ENCODE measurements at places on chromosomes 6 and 20.

GRCh38 chr6:43436577-43437282 lies 9.4 kb downstream of the ABCC10 start:
- peak; percentile 86 for DNase-seq

DNA sequence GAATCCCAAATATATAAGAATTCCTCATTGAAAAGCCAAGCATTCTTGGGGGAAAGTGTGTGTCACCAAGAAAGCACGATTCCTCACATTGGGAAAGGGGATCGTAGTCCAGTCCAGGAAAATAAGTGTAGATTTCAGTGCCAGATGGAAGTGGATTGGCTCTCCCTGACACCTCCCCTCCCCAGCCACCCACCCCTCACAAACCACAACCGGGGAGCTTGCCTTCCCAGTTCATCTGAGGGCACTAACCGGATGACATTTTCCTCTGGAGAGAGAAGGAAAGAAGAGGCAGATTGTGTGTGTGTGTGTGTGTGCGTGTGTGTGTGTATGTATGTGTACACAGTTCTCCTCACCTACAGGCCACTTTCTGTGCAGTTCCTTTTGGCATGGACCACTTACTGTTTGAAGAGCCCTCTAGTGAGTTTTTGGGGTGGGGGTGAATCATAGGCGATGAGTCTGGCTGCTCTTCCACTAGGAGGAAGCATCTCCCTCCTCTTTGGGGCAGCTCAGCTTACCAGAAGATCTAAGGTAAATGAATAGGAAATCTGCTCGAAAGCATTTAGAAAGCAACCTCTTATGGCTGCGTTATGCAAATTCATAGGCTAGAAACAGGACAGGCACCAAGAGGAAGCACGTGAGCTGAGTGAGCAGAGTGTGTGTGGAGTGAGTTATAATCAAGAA lies 20.8 kb downstream of the DAAM2 start:
- peak; percentile 86 for DNase-seq

GRCh38 chr6:1614448-1615150 lies 4.9 kb downstream of the FOXC1 start:
- DNase-seq, result no peak

DNA sequence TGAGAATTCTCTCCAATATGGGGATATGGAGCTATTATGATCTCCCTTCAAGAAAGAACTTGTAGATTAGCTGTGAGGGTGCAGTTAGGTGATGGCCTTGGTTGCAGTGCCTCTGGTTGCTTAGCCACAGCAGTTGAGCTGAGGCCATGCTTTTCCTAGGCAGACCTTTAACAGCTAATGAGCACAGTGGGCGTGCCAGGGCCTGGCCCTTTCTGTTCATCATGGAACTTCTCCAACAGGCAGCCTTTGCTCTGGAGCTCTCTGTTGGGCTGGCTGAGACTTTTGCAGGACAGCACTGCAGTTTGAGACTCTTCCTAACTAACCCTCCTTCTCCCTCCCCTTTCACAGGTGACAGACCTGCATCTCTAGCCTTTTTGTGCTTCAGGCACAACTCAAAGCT lies 39.7 kb upstream of the TMEM170B start:
- no peak for DNase-seq

DNA sequence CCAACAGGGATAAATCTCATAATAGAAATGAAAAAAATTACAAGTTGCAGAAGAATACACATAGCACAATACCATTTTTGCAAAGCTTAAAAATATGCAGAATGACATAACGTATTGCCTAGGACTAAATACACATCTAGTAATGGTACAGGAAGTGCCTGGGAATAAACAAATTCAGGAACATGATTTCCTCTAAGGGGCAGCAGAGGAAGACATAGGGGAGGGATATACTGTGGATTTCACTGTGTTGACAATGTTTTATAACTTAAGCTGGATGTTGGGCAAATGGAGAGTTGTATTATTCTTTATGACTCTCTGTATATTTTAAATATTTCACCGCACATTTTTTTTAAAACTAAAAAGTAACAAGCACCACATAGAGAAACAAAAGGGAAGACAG lies 5.6 kb upstream of the GLO1 start:
- DNase-seq, result no peak

GRCh38 chr20:4844751-4845465 lies 123.2 kb downstream of the PRND start:
- no peak for DNase-seq

DNA sequence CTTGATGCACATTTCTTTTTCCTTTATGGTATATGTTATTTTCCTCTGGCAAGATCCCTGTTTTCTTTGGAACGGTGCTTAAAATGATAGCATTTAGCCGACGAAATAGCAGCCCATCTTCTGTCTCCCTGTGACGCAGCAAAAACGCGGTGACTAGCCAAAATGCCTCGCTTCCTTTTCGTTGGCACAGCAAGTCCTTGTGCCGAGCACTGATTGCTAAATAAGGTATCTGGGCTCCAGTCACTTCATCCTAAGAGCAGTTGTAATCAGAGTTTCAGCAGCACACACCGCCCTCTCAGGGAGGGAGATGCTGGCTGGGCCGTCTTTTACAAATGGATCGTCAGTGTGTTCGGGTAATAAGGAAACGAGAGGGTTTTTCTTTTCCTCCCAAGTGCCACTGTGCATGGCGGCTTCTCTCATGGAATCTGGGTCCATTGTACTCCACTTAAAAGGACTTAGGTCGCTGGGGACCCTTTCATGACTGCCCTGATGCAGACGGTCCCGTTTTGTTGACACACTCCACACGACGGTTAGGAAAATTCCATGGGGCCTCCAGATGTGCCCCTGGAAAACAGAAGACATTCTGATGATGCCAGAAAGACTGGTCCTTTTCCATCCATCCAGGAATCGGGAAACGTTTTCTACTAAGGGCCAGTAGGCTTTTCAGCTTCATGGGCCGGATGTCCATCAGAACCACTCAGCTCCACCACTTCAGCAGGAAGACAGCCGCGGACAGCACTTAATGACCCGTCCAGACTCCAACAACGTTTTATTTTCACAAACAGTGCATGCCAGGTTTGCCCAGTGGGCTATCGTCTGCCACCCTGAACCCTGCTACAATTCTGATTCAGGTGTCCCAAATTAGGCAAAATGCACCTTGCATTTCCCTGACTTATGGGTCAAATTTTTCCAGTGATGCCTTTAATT lies 185.5 kb downstream of the CDH4 start:
- peak; percentile 79 for DNase-seq

GRCh38 chr6:25541228-25541627 lies 110.8 kb upstream of the SCGN start:
- DNase-seq, result no peak

DNA sequence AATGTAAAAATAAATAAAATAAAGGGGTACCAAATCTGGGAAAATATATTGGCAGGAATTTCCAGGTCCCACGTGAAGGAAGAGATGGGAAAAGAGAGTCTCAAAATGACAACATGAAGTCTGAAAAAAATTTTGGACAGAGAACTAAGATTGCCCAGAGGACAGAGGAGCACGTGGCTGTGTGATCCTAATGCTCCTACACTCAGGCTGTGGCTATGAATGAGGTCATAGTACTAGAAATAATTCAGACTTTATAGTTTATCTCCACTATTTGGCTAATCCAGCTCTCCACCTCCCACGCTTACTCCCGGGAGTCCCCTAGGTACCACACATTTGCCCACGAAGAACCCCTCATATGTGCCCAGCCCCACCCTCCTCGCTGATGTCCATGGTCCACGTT lies 42.8 kb upstream of the STMND1 start:
- DNase-seq, result peak; percentile 21
